ENCODE measurements at places on chromosomes 16 and 17.
A peak's percentile ranks its signal among the peaks of the same experiment; 100 is the strongest.

GRCh38 chr16:11687601-11688519 is 19.6 kb downstream of the SNN start:
- no peak for DNase-seq

GRCh38 chr16:77761204-77761603 is 27.2 kb upstream of the VAT1L start:
- no peak for DNase-seq

- DNase-seq: no peak
Observed at GRCh38 chr17:16437083-16437482, 21.7 kb downstream of the TRPV2 start.

- no peak for DNase-seq
Observed at GRCh38 chr17:36994438-36994837, 45.7 kb downstream of the AATF start.

- no peak for DNase-seq
Observed at GRCh38 chr17:47959825-47960655, 2.4 kb upstream of the PRR15L start.

DNA sequence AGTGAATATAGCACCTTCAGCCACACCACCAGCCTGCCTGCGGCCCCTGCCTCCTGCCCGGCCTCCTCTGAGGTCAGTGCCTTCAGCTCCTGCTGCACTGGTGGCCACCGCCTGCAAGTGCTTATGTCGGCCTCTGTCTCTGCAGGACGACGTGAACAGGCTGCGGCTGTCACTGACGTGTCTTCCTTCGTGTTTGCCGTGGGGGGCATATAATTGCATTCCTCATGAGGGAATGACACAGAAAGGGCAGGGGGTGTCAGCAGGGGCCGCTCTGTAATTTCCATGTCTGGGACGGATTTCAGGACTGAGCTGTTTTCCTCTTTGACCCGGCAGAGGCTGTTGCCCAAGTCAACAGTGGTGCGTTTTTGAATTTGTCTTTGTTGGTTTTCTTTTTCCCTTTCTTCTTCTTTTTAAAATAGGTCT is 28.5 kb downstream of the CMIP start:
- DNase-seq: no peak

DNA sequence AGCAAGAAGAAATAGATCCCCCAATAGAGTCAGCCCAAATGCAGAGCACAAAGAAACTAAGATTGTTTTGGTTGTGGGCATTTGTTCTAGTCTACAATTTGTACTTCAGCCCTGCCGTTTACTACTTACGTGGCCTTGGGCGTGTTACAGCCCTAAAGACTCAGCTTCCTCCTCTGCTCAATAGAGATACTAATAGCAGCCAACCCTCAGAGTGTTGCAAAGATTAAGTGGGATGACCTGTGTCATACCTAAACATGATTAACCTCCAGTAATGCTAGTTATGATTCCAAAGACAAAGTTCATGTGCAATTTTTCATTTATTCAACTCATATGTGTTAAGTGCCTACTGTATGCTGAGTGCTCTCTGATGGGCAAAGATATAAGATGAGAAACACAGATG is 43.1 kb downstream of the MAF start:
- DNase-seq: no peak

DNA sequence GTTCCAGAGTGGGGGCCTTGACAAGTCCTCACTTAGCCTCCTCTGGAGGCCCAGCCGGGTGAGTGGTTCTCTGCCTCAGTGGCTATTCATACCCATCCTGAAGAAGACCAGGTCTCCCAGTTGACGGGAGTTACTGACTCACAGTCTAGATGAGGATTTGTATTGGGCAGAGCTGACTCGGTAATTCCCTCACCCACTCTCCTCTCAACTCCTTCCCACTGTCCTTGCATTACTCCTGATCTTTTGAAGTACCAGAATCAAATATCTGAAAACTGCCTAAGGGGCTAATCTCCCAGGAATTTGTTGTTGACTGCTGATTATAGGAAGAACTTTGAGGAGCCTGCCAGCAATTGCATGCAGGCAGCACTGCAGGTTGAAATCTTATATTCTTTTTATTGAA is 14.2 kb downstream of the SAP30BP start:
- DNase-seq: no peak

- no peak for DNase-seq
Observed at GRCh38 chr17:32516450-32516849, 29.7 kb downstream of the CDK5R1 start.

GRCh38 chr17:16352667-16353316 is 477 bp downstream of the CENPV start:
- peak; percentile 10 for DNase-seq
